ENCODE measurements at places on chromosomes 4 and X.

GRCh38 chrX:107718156-107718621, 57.4 kb downstream of the TSC22D3 start:
- peak; percentile 64 for DNase-seq

DNA sequence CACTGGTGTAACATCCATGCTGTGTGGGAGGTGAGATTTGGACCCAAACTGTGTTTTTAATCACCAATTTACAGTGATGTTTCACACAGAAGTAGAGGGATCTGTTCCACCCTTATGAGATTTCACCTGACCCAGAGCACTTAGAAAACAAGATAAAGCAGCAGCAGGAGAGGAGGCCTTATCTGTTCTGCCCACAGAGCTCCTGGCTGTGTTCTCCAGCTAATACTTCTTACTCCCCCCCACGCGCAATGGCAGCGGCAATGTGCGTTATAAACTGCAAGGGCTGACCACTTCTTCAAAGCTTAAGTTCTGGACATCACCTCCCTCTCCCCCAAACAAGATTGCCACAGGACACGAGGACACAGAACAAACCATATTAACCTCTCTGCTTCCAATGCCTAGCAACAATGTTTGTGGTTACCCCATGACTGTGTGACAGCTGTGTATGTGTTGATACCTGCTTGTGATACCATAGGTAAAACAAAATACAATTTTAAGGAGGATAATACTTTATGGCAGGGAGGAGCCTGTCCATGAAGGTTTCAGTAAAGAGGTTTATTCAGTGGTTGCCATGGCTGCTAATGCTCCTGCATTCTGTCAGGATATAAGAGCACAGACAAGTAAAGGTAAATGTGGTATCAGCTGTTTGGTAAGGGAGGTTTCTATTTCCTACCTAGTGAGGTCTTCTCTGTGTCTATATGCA, 210.0 kb downstream of the SOWAHB start:
- DNase-seq, result no peak

DNA sequence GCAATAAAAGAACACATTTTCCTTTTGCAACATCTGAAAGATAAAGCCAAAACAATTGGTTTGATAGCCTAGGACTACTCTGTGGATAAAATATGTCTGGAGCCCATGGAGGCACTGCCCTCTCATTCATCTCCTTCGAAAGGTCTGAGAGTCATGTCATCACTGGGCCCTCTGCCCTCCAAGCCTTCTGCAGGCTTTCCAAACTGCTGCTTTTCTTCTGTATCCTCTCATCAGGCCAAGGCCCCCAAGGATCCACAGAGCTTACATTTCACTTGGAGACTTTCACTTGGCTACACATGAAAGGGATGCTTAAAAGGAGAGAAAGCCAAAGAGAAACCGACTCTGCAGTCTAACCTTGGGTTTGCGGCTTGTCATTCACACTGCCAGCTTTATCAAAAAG, 109.9 kb downstream of the SH3RF1 start:
- DNase-seq, result no peak

GRCh38 chrX:134180601-134181274, 56.2 kb upstream of the CCDC160 start:
- no peak for DNase-seq

GRCh38 chr4:73832651-73833237, 3.7 kb upstream of the CXCL6 start:
- DNase-seq, result no peak

DNA sequence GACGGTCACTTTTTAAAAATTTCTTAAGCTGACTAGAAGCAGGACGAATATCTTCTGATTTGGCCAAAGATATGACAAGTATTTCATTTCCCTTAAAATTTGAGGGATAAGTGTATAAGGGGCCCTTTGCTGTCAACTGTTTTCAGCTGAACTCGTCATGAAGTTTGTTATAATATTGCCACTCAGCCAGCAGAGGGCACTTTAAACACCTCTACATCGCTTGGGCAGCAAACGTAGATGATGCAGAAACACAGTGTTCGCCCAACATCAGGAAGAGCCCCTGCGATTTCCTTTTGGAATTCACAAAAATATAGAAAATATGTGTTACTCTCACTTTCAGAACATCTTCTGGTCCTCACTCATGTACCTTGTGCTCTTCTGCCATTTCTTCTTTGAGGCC, 435.7 kb upstream of the FMR1 start:
- DNase-seq, result no peak

- DNase-seq, result no peak
Observed at GRCh38 chrX:111411983-111412382, at the start of gene DCX. TSS of gene DCX (minus strand) at chrX:111412192. CDS start at chrX:111410398, 1,794 bp downstream.

DNA sequence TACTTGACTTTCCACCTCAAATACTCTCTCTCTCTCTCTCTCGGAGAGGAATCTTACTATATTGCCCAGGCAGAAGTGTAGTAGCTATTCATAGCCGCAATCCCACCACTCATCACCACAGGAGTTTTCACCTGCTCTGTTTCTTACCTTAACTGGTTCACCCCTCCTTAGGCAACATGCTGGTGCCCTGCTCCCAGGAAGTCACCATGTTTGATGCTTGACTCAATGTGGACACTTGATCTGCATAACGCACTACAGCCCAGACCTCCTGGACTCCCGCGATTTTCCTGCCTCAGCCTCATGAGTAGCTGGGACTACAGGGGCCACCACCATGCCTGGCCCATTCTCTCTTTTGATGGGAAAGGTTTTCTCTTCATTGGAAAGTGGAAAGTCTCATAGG, 271.8 kb downstream of the FBXW7 start:
- DNase-seq, result no peak

GRCh38 chr4:4594285-4594920, 52.6 kb upstream of the STX18 start:
- DNase-seq, result no peak

GRCh38 chr4:15012017-15012788, 9.9 kb downstream of the CPEB2 start:
- DNase-seq, result no peak

- DNase-seq, result peak; percentile 14
Observed at GRCh38 chr4:185202984-185203485, 765 bp downstream of the CFAP97 start.

DNA sequence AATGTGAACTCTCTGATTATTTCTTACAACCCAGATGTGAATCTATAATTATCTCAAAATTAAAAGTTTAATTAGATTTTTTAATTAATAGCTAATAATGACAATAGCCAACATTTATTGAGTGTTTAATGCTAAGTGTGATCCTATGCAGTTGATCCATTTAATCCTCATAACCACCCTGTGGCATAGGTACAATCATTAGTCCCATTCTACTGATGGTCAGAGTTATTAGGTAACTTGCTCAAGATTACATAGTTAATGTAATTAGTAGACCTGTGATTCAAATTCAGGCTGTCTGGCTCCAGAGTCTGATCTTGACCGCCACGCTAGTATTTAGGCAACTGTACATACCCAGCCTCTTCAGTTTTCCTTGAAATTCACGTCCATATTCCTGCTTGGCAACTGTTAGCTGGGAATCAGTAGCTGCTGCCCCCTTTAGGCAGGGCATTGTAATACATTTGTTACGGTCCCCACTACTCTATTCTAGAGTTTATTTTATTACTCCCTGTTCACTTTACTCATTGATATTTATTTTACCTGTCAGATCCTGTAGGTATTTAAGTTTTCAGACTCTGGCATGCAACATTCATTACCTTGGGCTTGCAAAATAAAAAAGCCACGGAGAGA, 20.6 kb upstream of the TEC start:
- DNase-seq, result no peak

DNA sequence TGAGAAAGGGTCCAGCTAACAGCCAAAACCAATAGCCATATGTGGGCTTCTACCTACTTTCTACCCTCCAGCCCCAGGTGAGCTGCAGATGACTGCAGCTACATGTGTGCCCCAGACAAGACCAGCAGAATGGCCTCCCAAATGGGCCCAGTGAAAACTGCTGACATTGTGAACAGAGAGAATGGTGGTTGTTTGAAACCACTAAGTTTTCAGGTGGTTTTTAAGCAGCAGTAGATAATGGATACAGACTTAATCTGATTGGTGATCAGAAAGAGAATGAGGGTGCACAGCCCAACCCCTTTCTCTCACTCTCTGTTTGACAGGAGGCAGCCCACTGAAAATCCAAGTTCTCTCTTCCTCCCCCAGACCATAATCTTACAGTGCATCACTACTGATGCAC, 42.5 kb upstream of the BBS12 start:
- no peak for DNase-seq

- no peak for DNase-seq
Observed at GRCh38 chr4:90118527-90119195, 8.5 kb upstream of the CCSER1 start.

GRCh38 chrX:153879741-153880439, 6.1 kb downstream of the L1CAM start:
- DNase-seq, result no peak

DNA sequence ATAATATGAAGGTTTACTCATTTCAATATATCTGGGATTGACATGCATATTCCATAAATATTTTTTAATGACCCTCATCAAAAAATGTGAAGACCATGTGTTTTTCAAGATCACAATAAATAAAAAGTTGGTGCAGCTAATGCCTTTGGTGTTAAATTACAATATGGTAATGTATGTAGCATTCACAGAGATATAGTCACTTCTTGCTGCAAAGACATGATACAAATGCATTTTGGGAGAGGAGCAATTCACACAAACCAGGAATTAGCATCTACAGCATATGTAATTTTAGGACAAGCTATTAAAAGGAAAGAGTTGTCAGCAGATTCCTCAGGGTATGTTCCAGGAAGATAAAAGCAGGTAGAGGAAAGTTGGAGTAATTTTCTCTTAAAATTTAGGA, 734.5 kb upstream of the HTR2C start:
- DNase-seq, result no peak

- DNase-seq, result no peak
Observed at GRCh38 chr4:38650133-38650532, 13.9 kb upstream of the KLF3 start.

DNA sequence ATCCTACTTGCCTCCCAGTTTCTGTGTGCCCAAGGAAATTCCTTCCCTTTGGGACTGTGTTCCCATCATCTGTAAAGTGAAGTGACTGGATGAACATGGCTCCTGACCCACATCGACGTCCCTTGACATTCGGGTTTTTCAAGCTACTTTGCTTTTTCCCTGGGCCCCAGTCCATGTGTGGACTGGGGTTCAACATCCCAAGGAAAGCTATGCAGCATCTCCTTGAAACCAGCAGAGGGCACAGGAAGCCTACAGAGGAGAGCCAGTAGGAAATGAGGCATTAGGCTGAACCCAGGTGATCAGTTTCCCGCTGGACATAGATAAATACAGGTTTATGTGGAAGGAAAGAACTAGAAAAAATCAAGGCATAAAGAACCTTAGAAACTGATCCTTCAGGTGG, 145.1 kb upstream of the ARHGEF9 start:
- DNase-seq, result no peak

- DNase-seq, result no peak
Observed at GRCh38 chr4:17112292-17112659, 213.8 kb upstream of the LDB2 start.

GRCh38 chrX:155956649-155957048, 40.8 kb upstream of the IL9R start:
- DNase-seq, result no peak

DNA sequence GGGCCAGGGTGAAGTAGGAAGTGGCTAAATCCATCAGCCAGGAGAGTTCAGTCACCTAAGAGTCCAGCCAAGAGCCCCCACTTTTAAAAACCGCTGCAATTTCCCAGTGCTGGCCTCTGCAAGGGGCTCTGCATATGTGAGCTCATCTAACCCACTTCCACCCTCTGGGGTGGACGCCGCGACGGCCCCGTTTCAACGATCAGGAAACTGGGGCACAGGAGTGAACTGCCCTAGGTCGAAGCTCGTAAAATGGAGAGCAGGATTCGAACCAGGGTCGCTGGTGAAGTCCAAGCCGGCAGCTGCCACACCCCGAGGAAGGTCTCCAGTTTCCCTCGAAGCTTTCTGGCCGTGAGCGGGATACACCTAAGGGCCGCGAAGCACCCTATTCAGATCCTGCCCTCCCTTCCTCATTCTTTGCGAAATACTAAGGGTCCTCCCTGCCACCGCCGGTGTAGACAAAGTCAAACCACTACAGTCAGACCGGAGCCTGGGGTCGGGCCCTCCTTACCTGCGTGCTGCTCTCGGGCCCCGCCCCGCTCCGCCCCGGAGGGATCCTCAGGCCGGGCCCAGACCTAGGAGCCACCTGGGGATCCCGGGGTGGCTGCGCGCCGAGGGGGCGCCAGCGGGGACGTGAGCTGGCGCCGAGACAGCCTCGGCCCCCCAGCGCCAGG, 446 bp downstream of the EVC2 start:
- DNase-seq, result no peak

GRCh38 chr4:34486461-34487363, 1757.6 kb downstream of the ARAP2 start:
- DNase-seq, result no peak

DNA sequence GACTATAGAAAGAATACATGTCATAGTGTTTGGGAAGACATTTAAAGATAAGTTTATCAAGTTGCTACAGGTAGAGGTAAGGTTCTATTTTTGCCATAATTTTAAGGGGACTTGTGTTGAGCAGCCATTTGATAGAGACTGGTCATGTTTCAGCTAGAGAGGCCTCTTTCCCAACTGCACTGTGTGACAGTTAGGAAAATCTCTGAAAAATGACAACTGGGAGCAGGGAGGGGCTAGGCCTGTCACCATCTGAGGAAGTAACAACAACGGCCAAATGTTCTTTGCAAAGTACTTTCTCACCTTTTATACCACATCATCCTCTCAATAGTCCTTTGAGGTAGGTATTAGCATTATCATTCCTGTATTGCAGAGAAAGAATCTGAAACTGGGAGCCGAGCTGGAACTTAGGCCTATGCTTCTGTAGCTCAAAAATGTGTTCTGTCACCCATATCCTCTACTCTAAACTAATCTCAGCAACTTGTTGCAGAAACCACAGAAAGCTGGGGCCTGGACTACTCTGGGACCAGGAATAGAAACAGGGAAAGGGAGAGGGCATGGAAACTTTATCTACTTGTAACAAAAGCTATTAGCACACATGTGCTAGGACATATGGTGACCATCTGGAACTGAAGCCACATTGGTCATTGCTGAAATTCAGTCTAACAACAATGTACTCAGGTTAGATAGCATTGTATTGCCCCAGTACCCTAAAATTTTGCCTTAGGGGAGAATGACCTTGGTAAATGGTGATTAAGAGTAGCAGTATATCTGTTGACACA, 198.9 kb downstream of the MID1IP1 start:
- DNase-seq, result no peak

GRCh38 chrX:69298466-69299140, 133.3 kb upstream of the PJA1 start:
- DNase-seq, result no peak

- no peak for DNase-seq
Observed at GRCh38 chrX:17005712-17006368, 59.4 kb downstream of the REPS2 start.

- no peak for DNase-seq
Observed at GRCh38 chrX:131226591-131226990, 62.5 kb downstream of the IGSF1 start.

DNA sequence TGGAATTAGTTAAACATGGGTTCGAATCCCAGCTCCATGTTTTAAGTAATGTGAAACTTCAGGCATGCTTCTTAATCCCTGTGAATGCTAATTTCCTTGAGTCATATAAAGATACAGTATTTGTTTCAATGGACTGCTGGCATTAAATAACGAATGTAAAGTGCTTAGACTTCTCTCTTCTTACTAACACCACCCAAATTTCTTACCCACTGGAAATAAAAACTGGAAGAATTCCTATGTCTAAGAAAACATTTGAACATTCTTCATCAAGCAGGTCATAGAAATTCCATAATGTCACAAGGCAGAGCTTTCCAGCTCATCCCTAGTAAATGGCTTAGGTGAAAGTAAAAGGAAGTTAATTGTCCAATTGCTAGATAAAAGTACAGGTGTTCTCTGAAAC, 172.5 kb downstream of the ANK2 start:
- no peak for DNase-seq

All from activated naive CD4-positive, alpha-beta T cell treated with anti-CD3 and anti-CD28 coated beads, Interleukin-2, amount 50 U/mL, for 16 hours (primary cell).